ENCODE measurements at places on chromosomes 6 and 20.

DNA sequence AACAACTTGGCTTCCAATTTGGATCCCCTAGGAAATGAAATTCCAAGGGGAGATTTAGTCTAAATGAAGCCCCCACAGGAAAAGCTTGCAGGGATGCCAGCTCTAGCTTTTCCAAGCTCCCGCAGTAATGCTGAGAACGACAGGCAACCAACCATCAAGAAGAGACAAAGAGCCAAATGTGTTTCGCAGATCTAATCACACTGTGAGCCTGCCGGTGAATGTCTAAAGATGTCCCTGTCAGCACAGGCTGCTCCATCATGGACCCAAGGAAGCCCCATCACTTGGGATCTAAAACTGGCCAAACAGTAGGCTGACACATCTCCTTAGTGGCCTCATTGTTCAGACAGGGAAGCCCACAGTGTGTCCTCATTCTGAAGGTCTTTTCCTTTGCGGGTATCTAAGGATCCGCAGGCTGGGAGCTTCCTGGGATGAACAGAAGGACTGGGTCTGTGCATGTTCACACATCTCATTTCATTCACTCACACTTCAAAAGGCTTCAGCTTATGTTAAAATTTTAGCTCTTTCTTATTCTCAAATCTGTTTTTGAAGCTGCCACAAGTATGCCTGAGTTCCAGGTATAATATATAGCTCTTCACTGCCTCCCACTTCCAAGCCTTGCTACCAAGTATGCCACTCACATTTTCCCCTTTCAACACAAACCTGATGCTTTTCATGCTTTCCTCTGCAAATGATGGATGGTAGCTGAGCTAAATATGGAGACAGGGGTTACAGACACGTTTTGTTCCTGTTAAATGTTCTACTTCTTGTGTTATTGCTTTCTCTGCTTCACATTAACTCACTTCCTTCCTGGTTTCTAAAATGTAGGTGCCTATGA, 229.8 kb downstream of the HIVEP2 start:
- no peak for DNase-seq

- no peak for DNase-seq
Observed at GRCh38 chr6:21870076-21870730, 276.7 kb downstream of the SOX4 start.

- DNase-seq, result no peak
Observed at GRCh38 chr6:51663525-51663924, 423.9 kb downstream of the PKHD1 start.

- DNase-seq, result no peak
Observed at GRCh38 chr6:28634761-28635546, 109.3 kb downstream of the GPX5 start.

GRCh38 chr6:43627008-43627825, 1.8 kb downstream of the GTPBP2 start:
- DNase-seq, result no peak

DNA sequence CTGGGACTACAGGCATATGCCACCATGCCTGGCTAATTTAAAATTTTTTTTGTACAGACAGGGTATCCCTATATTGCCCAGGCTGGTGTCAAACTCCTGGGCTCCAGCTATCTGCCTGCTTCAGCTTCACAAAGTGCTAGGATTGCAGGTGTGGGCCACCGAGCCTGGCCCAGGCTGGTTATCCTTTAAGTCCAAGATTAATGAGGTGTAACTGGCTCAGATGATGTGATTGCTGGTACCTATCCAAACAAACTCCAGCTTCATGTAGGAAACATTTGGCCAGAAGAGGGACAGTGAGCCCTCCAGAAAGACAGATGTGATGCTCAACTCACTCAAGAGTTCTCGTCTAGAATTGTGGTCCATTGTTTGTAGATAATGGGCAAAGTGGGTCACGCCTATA, 9.2 kb upstream of the ZNF318 start:
- DNase-seq, result no peak

DNA sequence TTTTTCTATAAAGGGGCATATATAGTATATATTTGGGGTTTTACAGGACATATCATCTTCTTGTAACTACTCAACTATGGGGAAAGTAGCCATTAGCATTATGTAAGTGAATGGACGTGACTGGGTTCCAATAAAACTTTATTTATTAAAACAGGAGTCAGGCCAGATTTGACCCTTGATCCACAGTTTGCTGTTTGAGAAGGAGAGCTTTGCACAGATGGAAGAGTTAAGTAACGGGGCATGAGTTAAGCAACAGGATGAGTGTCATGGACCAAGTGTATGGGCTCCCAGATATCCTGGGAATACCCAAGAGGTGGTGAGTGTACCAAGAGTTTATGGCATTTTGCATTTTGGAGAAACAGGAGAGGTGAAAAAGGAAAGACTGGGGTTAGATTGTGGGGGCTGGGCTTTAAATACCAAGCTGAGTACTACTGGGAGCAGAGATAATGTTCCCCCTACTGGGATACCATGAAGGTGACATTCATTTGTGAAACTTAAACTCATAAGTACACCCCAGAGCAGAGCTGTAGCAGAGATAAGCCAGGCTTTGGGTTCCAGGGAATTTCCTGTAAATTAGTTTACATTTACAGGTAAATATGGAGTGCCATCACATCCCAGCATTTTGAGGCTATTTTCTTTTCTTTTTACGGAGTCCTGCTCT, 18.5 kb upstream of the SCUBE3 start:
- DNase-seq, result no peak

DNA sequence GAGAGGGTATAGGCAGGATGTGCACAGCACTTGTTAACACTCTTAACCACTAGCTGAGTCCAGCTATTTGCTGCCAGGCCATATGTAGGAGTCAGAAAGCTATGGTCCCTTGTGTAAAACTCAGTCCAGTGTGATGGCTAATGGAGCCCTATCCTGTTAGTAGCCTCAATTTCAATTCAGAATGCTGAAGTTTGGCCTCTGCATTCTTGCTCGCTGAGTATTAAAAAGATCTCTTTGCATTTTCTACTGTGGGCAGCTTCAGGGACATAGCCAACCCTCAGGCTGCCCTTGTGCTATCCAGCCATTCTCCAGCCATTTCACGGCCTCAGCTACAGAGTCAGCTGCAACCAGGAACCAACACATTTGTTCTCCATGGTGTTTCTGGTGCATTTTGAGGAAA, 92.5 kb downstream of the SPTLC3 start:
- no peak for DNase-seq
